ENCODE measurements at places on chromosomes 5 and 9.

DNA sequence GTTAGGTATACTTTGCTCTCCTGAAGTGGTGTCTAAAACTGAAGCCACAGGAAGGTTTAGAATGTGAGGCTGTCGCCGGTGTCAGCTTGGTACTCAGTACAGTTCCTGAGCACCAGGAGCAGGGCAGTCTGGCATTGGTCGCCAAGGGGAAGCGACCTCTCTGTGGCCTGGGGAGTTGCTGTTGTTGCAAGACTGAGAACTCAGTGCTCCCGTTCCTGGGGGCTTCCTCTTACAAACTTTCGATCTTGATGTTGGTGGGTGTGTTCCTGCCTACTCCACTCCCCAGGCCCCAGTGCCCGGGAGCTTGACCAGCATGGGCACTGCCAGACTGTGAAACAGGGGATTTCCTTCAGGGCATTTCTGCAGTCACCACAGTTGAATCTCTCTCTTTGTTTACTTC, 52.4 kb upstream of the PPARGC1B start:
- DNase-seq = no peak

GRCh38 chr5:134226441-134227192, 744 bp upstream of the PPP2CA start:
- DNase-seq = no peak

GRCh38 chr5:64742411-64742810, 26.1 kb downstream of the SREK1IP1 start:
- DNase-seq = no peak

GRCh38 chr9:130276955-130277354, 11.4 kb downstream of the HMCN2 start:
- no peak for DNase-seq

DNA sequence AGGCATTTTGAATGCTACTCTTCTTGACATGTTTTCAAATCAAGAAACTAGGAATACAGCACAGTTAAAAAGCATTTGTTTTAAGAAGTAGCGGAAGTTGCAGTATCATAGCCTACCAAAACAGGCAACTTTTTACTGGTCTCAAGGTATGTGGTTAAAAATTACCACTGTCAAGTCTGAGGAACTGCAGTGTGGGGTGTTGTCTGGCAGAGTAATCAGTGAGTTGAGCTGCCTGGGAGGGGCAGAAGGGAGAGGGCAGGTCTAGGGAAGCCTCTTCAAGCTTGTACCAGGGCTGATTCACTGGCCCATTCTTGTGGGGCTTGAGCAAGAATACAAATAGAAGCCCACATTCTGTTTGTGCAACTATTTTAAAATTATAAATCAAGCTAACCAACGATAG, 42.4 kb upstream of the SV2C start:
- no peak for DNase-seq

GRCh38 chr9:82601293-82601771, 461.6 kb downstream of the RASEF start:
- DNase-seq = no peak

- DNase-seq = no peak
Observed at GRCh38 chr9:123643518-123643917, 286.4 kb downstream of the DENND1A start.

DNA sequence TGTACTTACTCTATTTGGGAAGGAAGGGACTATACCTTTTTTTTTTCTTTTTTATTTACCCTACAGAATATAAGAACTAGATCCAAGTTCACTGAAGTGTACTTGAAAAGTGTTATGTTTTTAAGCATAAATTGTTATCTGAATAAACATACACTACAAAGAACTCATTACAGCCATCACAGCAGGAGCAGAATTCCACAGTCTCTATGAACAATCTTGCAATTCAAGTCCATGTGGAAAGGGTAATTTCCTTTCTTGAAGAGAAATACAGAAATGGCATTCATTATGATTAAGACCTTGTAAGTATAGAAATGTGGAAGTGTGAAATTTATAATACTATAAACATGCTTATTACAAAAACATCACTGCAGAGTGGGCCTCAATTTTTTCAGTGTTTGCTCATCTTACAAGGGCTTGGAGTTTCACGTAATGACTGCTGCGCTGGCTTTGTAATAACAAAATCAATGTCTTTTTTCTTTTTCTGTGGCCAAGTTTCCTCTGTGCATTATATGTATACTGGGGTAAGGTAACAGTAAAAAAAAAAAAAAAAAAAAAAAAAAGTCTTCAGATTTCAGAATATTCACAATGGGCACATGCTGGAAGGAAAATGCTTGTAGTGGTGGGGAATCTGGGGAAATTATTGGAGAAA, 77.0 kb upstream of the GNA14 start:
- no peak for DNase-seq

GRCh38 chr9:21862871-21863270, 60.4 kb downstream of the MTAP start:
- DNase-seq = no peak

DNA sequence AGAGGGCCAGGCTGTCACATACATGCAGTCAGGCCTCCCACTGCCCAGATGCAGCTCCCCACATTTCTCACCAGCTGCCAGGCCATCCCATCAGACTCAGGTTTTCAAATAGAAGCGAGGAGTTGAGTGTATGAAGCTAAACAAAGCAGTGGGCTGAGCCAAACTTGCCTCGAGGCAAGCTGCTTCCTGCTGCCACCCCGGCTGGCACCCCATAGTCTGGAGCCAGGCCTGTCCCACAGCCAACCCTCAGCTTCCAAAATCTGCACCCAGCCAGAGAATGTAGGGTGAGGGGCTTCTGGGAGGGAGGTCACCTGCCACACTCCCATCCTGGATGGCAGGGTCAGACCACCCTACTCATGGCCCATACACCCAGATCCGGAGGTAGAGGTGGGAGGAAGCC, 22.3 kb upstream of the ALDH1B1 start:
- no peak for DNase-seq

All from NCI-H2081 treated with DMSO at 0.1 percent for 48 hours (cell line).